ENCODE measurements at places on chromosomes 7 and 10.

GRCh38 chr10:70328967-70329366, 45.2 kb upstream of the NPFFR1 start:
- DNase-seq: no peak

DNA sequence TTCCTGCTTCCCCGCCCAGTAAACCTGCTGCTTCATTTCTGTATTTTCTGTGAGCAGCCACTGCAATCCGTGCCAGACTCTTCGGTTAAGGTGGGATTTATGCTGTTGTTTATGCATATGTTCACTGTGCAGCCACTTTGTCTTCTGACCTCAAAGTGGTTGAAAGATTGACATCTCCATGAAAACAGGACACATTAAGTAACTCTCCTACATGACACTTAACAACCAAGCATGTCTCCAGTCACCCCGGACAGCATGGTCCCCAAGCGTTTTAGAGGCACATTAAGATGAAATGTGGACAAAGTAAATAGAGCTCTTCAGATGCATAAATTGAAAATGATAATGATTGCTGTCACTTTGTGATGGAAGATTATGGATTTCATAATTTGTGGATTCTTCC, 421.3 kb downstream of the GFRA1 start:
- DNase-seq: no peak

DNA sequence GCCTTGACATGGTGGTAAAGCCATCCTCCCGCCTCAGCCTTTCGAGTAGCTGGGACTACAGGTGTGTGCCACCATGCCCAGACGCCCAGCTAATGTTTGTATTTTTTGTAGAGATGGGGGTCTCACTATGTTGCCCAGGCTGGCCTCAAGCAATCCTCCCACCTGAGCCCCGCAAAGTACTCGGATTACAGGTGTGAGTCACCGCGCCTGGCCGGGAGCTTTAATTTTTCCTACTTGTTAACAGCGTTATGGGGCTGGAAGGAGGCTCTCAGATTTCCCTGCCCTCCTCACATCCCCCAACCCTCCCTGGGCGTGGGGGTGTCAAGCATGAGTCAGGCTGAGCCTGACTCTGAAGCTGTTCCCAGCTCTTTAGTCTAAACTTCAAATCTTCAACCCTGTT, 8.3 kb downstream of the ALKBH4 start:
- no peak for DNase-seq

GRCh38 chr7:4134631-4135030, 547.5 kb upstream of the FOXK1 start:
- peak; percentile 12 for DNase-seq

DNA sequence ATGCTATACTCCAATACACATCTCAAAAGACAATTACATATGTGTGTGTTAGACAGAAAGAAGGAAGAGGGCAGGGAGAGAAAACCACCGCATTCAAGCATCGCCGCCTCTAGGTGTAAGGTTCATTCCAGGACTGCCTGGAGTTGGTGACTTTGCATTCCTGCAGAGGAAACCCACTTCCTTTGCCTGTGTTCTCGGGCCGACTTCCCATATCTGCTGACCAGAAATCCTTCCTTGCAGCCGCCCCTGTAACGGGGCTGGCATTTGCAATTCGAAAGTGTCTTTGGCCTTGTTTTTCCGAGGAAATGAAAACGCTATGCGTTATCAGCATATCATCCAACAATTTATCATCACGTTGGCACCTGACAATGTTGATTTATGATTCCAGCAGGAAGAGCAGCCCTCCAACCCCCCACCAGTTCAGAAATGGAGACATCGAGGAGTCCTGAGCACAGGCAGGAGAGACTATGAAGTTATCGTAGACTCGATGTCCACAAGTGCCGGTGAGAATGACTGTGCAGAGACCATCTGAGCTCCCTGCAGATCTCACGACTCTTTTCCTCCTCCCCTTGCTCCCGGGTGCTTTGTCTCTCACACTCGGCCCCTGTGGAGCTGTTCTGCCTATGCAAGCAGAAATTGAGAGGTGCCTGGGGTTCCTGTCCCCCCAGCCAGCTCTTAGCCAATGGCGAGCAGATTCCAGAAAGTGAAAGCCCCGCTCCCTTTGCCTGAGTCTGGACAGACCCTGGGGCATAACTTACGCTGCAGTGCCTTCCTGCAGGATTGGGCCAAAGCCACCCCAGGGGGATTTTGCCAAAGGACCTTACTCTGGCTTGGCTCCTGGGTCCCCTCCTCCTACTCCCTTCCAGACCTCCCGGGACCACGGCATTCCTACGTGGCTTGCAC, 68.9 kb upstream of the FOXK1 start:
- DNase-seq: no peak

GRCh38 chr7:55109404-55110167, 90.8 kb downstream of the EGFR start:
- no peak for DNase-seq

GRCh38 chr7:154960063-154960790, 42.7 kb downstream of the PAXIP1 start:
- DNase-seq: no peak

GRCh38 chr7:93006480-93007095, 111.2 kb downstream of the SAMD9 start:
- DNase-seq: no peak

DNA sequence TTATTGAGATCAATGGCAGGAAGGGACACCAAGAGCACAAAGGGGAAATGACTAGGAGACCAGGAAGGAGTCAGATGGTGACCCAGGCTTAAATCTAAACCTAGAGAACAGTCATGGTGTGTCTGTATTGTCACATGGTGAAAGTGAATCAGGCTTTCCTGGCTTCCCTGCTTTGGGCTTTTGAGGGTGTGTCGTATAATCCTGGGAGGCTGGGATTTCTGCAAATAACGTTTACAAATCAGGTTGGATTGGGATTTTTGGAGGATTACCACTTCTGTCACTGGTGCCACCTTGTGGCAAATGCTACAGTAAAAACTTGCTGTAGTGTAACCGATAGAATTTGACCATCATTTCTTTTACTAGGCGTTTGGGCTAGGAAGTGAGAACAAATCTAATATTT, 502.6 kb downstream of the NRG3 start:
- no peak for DNase-seq

DNA sequence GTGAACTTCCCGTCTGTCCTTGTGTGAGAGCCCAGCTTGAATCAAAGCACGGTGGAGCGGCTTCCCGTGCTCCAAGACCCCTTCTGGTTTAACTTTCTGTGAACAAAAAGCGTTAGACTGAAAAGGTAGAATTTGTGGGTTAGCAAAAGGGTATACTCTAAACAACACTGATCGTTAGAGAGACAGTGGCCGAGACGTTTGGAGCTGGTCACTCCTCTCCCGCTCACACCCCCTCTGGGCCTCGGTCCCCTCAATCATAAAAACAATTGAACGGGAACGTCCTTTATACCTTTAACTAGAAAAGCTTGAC, 502 bp downstream of the PRKRIP1 start:
- DNase-seq: no peak

- no peak for DNase-seq
Observed at GRCh38 chr10:63205421-63205820, 72.3 kb downstream of the NRBF2 start.

- no peak for DNase-seq
Observed at GRCh38 chr7:88329532-88330463, 23.1 kb upstream of the STEAP4 start.

DNA sequence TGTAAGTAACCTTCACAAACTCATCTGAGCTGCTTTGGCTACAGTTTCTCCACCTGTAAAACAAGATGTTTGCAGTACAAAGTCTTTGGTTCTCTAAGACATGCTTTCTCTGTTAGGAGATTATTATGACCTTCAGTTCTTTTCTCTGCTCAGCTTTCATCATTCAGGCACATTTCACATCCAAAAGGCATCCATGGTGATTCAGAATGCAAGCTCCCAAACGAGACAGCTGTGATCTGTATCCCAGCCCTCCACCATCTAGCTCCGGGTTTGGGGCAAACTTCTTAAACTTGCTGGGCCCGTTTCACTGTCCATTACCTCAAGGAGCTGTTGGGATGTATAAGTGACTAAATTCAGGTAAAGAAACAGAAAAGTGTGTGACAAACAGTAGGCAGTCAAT, 95.8 kb upstream of the COL1A2 start:
- no peak for DNase-seq

GRCh38 chr7:94492601-94493000, 17.0 kb upstream of the CASD1 start:
- no peak for DNase-seq

DNA sequence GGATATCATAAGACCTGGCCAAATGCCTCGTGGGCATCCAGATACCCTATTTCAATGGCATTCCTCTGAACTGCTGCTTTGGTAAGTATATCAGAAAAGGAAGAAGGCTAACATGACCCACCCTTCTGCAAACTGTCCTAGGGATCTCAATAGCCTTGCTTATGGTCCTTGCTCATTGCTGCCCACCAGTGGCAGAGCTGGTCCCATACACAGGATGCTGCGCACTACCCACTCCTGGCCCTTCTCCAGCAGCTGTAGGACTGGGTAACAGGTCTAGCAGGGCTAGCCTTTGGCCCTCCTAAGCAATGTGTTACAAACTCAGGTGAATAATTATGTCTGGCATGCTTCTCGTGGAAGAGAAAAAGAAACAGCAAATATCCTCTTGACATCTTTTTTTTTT, 72.5 kb downstream of the C10orf90 start:
- DNase-seq: no peak

DNA sequence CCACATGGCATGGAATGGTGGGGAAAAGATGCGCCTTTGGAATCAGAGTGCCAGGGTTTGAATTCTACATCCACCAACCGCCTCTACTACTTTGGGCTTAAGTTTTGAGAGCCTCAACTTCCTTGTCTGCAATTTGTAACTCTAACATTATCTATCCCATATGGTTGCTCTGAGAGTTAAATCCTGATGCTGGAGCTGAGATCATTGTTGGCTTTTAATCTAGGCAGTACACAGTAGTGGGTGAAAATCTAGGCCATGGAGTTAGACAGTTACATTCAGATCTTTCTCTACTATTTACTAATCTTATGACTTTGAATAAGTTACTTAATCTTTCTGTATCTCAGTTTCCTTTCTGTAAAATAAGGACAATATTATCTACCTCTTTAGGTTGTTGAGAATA, 149.7 kb upstream of the AOAH start:
- no peak for DNase-seq

DNA sequence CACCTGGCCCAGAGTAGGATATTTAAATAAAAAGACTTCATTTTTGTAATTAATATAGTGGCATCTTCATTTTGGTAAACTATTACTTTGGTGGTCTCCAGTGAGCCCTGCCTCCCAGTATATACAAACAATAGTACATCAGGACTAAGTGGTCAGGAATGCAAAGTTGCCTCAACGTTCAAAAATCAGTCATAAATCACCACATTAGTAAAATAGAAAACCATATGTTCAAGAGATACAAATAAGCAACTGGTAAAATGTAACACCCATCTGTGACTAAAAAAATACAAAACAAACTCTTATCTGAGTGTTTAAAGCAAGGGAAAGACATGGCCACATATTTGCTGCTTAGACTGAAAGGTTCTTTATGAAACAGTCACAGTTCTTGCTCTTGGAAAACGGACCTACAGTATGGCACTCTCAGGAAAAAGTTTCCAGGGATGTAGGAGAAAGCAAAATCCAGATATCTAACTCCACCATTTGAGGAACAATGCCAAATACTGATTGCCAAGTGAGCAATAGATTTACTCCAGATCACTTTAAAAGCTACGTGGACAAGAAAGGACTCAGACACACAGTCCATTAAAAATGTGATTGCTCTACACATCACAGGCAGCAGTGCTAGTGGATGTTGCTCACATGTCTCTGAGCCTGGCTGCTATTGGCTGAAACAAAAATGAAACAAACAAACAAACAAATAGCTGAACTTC, 15.1 kb upstream of the RHOBTB1 start:
- no peak for DNase-seq

DNA sequence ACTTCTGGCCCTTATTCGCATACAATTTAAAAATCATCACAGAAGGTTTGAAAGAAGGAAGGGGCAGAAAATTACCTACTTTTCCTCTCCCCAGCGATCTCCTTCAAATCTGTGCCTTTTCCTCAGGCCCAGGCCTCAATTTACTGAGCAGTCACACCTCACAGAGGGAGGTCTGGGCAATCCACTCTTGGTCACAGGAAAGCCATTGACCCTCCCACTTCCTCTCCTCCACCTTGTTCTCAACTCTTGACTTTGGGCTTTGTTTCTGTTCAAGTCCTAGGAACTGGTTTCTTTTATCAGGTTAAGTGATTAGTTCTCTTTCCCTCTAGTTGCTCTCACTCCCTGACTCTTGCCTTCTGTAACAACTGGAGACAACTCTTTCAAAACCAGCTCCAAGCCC, 37.0 kb upstream of the ATRNL1 start:
- DNase-seq: no peak

- DNase-seq: peak; percentile 84
Observed at GRCh38 chr7:22589641-22590201, 89.7 kb upstream of the STEAP1B start.

- DNase-seq: no peak
Observed at GRCh38 chr7:108290459-108291151, 160.4 kb upstream of the LAMB4 start.
